Activated T-cell treated with anti-CD3 and anti-CD28 coated beads, Interleukin-2, amount 50 U/mL, for 4 hours (primary cell): ENCODE measurements at places on chromosomes 7 and 10. TPM values are rescaled to one million over a fixed set of nuclear protein-coding genes. Genes with fewer than 3 reads are reported as not detected.

DNA sequence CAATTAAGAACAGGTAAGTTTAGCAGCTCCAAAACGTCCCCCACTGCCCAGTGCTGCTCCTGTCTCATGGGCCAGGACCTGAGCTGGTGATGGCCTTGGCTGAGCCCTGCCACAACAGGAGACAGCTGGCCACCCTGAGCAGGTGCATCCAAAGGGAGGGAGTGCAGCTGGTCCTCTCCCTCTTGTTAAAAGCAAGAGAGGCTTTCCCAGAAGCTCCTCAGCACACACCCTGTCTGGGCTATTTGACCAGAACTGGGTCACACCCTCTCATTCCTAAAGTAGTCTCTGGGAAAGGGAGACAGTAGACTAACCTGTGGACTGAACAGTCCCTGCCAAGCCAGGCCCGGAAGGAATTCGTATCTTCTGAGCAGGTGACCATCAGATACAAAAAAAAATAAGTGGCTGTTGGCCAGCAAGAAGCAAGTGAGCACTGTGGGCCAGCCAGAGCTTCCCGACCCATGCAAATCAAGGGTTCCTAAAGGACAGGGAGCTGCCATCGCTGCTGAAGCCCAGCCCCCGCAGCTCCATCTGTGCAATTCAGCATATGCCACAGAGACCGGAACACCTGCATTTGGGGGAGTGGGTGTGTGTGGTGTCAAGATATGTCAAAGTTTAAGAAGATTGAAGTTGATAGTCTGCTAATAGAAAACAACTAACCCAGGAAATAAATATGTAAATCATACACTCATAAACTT lies 2.1 kb upstream of the TMEM72 start:
- no peak for DNase-seq

DNA sequence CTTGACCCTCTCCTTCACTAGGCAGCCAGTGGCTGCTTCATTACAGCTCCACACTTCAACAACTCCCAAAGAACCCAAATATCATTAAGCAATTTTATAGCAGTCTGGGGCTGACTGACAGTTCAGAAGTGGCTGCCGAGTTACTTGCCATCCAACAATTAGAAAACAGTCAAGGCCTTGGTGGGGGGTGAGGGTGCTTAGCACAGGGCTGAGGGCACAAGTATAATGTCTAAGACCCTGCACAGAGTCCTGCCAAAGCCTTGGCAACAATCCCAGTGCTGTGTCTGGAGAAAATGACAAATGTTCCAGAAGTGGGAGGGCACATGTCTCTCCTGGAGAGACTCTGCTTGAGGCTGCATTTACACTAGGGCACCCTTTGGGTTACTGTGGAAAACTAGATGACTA lies 71.1 kb downstream of the CXCL12 start:
- DNase-seq, result no peak

DNA sequence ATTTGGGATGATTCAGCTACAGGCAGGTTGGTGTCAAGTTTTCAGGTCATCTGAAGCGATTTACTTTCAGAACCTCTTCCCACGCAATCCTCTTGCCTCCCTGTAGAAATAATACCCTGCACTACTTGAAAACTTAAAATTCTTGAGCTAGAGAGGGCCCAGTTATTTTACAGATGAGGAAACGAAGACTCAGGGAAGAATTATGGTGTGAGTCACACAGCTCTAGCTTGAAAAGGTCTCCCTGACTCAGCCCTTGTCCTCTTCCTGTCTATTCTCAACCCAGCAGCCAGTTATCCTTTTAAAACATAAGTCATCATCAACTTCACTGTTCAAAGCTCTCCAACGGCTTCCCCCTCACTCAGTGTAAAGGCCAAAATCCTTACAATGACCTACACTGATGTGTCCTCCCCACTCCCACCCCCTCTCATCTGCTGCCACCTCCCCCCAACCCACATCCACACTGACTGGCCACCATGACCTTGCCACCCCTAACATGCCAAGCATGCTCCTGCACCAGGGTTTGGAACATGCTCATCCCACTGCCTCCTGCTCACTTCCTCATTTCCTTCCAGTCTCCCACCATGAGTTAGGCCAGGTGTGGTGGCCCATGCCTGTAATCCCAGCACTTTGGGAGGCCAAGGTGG lies 3.4 kb downstream of the DNMBP start:
- no peak for DNase-seq

- no peak for DNase-seq
Measured at GRCh38 chr7:64758151-64758550, 36.1 kb upstream of the ZNF138 start.

DNA sequence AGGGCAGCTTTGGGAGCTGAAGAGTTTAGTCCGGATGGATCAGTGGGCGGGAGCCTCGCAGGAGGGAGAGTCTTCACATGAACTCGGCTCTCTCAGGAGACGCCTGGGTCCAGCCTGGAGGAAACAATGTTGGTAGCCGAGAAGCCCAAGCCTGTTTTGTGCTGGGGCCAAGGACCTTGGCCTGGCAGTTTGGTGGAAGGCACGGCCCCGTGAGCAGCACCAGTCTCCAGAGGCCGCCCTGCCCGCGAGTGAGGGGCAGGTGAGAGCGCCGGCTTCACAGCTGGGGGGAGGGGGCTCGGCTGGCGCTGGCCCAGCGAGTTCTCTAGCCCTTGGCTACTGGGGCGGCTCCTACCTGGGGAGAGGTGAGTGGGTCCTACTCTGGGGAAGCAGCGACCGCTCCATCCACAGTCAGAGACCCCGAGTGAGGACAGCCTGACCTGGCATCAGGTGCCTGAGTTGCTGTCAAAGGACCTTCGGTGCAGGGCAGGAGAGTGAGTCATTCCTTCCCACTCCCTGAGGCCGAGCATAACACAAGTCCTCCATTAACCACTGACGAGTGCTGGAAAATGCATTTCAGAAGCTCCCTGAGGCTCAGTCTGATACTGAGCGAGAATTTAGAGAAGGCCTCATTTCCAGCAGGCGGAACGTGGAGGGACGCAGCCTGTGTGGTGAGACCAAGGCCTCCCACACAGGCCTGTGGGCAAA lies 89.3 kb upstream of the DIP2C start:
- DNase-seq, result no peak

GRCh38 chr7:20198260-20198659 lies 18.9 kb downstream of the MACC1 start:
- DNase-seq, result no peak

DNA sequence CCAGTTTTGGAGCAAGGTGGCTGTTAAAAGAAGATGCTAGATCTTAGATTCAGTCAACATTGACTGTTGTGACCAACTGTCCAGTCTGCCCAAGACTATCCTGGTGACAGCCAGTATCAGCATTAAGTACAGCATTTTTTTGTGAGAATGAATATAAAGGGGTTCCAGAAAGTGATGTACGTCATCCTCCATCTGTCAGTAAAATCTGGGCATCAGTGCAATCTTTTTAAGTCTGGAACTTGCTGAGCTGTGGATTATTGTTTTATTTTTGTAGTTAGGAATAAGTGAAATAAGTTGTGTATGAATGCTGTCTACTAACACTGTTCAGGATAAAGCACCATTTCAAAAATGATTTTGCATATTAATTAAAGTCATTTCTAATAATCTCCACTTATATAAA lies 1020.0 kb upstream of the GHITM start:
- no peak for DNase-seq

DNA sequence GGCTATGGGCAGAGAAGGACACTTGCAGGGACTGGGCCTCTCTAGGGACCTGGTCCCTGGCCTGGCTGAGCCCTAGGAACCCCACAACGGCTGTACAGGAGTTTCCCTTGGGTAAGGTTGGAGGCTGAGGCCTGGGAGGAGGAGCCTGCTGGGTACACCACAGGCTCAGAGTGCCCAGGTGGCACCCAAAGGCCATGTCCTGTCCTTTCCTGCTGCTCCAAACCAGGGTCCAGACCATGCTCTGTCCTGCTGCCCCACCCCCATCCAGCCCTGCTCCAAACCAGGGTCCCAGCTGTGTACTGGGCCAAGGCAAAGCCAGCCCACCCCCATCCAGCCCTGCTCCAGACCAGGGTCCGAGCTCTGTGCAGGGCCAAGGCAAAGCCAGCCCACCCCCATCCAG lies 35.3 kb upstream of the ZNF488 start:
- no peak for DNase-seq

DNA sequence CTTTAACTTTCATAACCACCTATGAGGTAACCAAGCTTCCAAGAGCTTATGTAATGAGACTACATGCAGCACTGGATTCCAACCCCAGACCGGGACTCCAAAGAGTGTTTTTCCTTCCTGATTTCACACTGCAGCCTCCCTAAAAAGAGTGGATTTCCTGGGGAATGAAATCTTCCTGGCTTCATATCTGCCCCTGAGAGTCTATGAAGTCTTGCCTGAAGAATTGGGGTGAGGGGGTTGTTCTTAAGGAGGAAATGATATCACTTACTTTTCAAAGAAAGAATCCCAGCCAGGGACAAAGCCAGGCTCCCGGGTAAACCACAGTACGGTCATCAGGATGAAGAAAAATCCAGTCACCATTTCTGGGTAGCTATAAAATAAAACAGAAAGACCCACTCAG lies 29.7 kb downstream of the STMP1 start:
- no peak for DNase-seq

- no peak for DNase-seq
Measured at GRCh38 chr7:151783958-151784575, 92.8 kb downstream of the PRKAG2 start.

GRCh38 chr10:75646218-75646915 lies 214.9 kb downstream of the LRMDA start:
- DNase-seq, result no peak

DNA sequence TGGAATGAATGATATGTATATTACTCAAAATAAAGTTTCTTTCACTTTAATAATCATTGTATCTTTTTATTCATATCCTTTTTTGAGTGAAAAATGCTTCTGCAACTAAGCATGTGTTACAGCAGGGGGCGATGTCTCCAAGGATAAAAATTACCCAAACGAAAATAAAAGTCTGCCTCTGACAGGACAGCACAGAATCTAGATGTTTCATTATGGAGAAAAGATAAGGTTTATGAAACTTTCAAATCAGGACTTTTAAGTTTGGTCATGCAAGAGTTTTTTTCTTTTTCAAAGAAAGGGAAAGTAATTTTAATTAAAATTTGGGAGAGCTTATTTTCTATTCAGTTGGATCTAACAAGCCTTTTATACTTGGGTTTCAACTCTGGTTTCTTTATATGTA lies 48.4 kb downstream of the TES start:
- no peak for DNase-seq

DNA sequence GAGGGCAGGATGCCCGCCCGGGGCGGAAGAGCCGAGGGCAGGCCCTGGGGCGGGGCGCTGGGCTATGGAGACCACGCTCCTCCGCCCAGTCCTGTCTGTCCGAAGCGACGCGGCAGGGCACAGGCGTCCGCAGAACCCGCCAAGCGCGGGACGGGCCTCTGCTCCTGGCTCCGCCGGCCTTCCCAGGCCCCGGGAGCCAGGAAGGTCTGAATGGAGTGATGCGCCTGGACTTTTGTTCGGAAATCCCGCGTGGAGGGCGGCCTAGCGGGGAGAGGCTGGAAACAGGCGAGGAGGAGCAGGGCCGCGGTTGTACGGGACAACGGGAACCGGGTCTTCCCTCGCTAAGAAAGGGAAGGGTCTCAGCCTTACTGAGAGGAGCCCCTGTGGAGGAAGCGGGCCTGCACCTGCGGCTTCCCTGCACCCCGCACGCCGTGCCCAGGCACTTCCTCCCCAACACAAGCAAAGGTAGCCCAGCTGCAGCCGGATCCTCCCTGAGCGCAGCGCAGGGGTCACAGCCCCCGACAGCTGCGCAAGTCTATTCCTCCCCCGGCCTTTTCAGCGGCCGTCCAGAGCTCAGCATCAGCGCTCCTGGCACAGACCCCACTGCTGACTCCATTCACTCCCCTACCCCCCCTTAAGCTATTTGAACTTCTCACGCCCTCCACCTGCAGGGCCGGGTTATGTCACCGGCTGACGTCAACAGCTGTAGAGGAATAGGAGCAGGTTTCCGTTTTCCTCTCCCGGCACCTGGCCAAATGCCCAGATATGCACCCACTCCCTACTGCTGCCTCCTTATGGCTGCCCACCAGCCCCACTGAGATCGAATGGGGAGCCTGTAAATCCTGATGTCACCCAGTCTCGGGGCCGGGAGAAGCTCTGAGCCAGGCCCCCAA lies 143.2 kb upstream of the RET start:
- peak; percentile 38 for DNase-seq

DNA sequence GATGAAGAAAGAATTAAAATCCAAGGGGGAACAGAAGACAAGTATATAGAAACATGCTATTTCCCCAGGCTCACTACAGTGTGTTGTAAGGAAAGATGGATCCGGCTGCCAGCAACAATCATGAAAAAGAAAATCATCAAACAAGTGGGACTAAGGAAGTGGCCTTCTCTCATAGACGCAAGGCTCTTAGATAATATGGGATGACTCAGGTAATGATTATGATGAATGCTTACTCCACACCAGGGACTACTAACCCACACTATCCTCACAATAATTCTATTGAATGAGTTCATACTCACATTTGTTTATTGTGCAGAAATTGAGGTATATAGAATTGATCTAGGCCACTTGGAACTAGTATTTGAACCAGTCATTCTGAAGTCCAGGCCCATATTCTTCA lies 111.2 kb upstream of the BET1 start:
- DNase-seq, result no peak

DNA sequence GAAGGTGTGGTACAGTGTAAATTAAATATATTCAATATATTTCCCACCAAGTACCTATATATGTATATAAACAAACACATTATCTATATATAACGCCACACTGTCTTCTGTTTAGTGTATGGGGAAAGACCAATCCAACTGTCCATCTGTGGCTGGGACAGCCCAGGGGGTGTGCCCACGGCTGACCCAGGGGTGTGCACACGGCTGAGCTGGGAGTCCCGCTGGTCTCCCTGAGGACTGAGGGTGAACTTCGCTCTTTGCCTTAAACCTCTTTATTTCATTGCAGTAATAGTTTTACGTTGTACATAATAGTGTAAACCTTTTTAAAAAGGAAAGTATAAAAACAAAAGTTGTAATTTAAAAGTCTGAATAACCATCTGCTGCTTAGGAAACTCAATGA lies 6.3 kb downstream of the EN2 start:
- no peak for DNase-seq

GRCh38 chr10:79254333-79255006 lies 92.8 kb upstream of the PPIF start:
- DNase-seq, result no peak

- no peak for DNase-seq
Measured at GRCh38 chr10:124033887-124034218, 59.5 kb downstream of the CHST15 start.

DNA sequence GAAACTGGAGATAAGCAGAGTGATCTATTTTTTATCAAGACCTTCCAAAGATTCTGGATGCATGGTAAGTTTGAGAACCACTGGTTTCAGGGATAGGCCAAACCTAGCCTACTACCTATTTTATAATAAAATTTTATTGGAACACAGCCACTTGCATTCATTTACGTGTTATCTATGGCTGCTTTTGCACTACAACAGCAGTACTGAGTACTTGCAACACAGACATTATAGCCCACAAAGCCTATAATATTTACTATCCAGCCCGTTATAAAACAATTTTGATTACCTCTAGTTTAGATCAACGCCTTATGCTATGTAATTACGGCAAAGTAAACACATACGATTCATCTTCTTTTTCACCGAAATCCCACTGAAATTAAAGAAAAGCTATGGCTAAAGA lies 18.4 kb downstream of the STEAP1 start:
- no peak for DNase-seq

GRCh38 chr10:28274475-28274874 lies 28.4 kb downstream of the MPP7 start:
- no peak for DNase-seq

The TRPV5 gene
- total RNA-seq, result not detected

The BTBD16 gene
- not detected for total RNA-seq

The OGDHL gene
- total RNA-seq, result 0.30 TPM

The SHH gene
- total RNA-seq, result 0.05 TPM

The UFSP1 gene
- total RNA-seq, result 5.1 TPM

The ATXN7L1 gene
- total RNA-seq, result 2.5 TPM

The CLRN3 gene
- not detected for total RNA-seq

The SMO gene
- 0.11 TPM for total RNA-seq

The GDF2 gene
- not detected for total RNA-seq
